ENCODE measurements at places on chromosomes 2 and 18.

DNA sequence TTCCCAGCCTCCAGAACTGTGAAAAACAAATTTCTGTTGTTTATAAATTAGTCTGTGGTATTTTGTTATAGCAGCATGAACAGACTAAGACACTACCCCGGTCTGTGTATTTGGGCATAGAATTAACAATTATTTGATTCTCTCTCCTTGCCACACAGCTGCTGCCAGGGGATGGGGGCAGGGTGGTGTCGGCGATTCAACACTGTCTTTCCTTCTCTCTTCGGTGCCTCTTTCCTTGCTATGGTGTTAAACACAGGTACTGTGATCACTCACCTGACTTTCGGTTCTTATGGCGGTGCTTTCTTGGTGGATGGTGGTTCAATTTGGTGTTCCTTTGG lies 50.8 kb upstream of the CTAGE1 start:
- no peak for DNase-seq

- no peak for DNase-seq
These were observed 12.0 kb downstream of the ALPG start for GRCh38 chr2:232418466-232419244.

GRCh38 chr2:160141912-160142311 lies 58.2 kb downstream of the ITGB6 start:
- no peak for DNase-seq

GRCh38 chr2:85032621-85033020 lies 61.7 kb downstream of the KCMF1 start:
- no peak for DNase-seq

GRCh38 chr2:236748385-236748784 lies 178.8 kb downstream of the ACKR3 start:
- no peak for DNase-seq

GRCh38 chr2:67851956-67852824 lies 210.6 kb downstream of the C1D start:
- DNase-seq, result no peak
